ENCODE measurements at places on chromosomes 6 and 20.

DNA sequence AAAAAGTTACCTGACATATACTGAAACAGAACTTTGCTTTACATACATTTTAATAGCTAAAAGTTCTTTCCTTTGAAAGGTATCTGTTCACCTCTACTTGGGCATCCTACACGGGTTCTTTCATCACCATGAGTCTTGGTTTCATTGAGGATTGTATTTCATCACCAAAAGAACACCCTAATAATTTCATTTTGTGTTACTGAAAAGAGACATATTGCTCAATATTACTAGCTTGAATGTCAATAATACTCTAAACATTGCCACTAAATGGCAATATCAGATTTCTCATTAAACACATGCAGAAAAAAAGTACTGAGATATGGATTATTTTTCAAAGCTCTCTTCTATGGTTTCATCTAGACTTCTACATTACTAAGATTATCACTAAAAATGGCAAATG, 30.8 kb downstream of the MAN1A1 start:
- DNase-seq: no peak

- DNase-seq: no peak
Observed at GRCh38 chr20:32522776-32523612, 62.1 kb downstream of the NOL4L start.

GRCh38 chr20:19832875-19833274, 74.8 kb downstream of the RIN2 start:
- no peak for DNase-seq

GRCh38 chr6:8268606-8269005, 166.3 kb upstream of the EEF1E1 start:
- no peak for DNase-seq

DNA sequence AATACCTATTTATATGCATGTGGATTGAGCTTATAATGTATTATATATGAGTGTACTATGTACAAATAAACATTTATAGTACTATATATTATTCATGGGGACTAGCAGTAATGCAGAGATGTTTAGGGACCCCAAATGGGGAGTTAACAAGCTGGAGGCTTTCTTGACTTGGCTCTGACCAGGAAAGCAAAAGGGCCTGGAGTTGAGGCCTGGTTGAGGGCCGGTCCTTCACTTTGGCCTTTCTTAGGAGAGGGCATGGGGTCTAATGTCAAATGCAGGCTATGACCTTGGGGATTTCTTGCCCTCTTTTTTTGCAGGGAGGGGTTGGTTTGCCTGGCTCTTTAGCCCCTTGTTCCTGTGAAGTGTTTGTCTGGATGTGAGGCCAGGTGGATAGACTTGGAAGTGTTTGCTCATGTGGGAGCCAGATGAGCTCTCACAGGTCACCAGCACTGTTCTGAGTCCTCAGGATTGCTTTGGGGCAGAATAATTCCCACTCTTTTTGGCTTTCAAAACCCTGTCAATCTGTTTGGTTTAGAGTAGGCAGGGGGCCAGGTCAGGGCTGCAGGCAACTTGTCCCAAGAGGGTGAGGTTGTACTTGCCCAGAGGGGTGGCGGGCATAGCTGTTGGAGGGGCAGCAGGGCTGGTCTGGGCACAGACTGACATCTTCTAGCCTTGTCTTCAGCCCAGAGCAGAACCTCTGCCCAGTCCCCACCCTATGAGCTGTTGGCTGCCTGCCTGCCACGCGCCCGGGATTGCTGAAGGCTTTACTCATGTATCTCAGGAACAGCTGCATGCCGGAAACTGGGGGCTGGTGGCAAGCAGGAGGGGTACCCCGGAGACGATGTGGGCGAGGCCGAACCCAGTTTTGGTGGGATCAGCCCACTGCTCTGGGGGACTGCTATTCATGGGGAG, 14.6 kb downstream of the TJAP1 start:
- no peak for DNase-seq

GRCh38 chr6:106612671-106613416, 16.5 kb downstream of the RTN4IP1 start:
- no peak for DNase-seq

DNA sequence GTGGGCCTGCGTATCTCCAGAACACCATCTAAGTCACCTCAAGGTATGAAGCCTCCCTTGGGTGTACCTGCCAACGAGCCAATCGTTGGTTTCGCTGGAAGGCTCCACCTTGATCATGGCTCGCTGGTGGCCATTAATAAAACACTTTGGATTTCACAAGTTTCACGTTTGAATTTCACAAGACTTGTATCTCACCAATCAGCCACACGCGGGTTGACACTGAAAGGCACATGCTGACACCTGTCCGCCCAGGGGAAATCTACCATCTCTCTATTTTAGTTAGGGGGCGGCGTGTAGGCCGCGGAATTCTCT, 586 bp upstream of the HMGA1 start:
- DNase-seq: peak; percentile 41

- no peak for DNase-seq
Observed at GRCh38 chr6:156437121-156437879, 339.9 kb upstream of the ARID1B start.

DNA sequence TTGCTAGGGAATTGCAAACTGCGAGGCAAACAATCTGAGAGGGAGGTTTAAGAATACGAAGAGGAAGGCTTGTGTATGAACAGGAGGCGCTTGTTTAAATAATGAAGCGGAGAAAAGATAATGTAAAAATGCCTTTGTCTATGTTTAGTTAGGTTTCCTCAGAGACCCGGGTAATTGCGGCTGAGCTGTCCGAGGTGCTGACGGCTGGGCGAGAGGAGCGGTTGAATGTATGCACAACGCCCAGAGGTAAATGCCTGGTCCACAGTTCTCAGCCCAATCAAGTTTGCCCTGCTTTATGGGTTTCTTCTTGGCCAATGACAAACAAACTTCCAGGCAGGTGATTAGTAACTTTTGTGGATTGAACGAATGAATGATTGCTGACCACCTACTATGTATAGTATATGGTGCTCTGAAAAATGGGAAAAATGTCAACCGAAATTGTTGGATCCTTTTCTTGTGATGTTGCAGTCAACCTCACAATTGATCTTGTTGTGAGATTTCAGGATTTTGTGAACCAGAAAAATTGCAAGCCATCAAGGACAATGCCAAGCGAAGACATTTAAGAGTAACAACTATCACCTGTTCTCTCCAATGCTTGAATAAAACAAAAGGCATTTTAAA, 38.3 kb upstream of the SLC32A1 start:
- peak; percentile 41 for DNase-seq

GRCh38 chr6:39369987-39370386, 47.5 kb upstream of the KCNK16 start:
- DNase-seq: no peak

GRCh38 chr6:56378966-56379585, 131.7 kb upstream of the COL21A1 start:
- no peak for DNase-seq

- DNase-seq: no peak
Observed at GRCh38 chr20:58293453-58293852, 16.1 kb upstream of the RAB22A start.

DNA sequence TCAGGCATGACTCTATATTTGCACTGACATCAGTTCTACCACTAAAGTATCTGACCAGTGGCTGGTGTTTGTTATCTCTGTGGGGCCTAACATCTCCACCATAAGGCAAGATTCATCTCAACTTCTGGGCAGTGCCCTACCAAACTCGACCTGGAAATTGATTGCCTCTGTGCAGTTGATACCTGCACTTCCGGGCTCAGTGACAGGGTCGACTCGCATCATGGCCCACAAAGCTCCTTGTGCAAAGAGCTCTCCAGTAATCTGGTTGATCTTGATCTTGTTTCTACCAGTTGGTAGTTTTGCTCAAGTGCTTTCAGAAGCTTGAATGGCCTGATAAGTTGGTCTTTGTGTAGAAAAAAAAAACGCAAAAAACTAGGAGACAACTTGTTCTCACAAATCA, 501.1 kb upstream of the JAG1 start:
- DNase-seq: no peak

GRCh38 chr6:73028124-73028766, 197.1 kb downstream of the KHDC1L start:
- no peak for DNase-seq

DNA sequence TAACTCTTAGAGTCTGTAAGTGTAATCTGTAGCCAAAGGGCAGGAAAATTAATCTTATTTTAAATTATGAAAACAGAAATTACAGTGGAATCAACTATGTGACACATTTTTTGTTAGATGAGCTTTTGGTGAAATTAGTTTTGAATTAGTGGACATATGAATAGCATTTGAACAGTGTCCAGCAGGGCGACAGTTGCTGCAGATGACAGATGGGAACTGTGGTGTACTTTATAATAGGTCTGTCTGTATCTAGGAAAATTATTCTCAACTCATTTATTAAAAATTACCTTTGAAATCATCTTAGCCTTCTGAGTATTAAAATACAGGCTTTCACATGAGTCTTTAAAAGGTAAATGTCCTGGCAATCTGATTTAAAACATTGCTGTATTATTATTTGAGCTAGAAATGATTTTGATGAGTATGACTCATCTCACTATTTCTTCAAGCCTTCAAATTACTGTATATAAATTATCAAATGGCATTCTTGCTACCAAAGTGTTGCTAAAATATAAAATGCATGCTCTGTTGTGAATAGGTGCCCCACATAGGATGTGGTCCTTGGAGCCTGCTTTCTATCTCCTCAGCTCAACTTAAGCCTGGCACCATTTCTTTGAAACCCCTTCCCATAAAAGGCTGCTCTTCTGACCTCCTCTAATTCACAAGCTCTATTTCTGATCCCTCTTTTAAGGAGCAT, 150.4 kb downstream of the C6orf58 start:
- no peak for DNase-seq

GRCh38 chr6:72140795-72141194, 254.4 kb downstream of the RIMS1 start:
- DNase-seq: no peak

DNA sequence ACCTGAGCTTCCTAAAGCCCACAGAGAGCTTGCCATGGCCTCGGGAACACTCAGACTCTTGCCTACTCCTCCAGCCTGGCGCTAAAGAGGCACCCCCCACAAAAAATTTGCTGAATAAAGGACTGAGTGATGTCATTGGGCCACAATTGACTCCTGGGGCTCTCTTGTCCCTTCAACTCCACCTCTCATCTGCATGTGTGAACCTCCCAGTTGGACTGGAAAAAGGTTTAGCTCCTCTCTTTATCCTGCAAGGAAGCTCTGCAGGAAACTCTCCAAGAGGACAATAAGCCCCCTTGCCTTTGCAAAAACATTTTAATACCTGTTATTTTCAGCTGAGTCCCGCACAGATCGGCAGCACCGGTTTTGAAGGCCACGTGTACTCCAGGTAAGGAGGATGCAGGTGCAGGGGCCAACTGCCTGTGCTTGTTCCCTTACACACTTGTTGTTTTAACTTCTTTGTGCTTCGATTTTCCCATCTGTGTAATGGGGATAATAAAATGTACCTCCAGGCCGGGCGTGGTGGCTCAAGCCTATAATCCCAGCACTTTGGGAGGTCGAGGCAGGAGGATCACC, 107.3 kb downstream of the TFAP2C start:
- DNase-seq: no peak

DNA sequence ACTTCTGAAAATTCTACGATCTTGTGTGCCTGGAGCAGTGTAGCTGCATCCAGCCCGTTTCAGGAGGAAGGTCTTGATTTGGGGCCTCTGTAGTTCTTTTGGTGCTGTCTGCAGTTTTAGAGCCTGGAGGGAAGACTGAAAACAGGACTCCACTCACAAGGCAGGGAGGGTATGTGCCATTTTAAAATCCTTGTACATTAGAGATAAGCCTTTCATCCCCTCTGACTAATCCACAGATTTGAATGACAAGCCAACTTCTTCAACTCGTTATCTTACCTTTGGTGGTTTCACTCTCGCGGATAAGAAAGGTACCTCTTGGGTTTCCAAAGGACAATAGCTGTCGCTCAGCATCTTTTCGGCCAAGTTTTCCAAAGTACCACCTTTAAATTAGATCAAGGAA, 98.0 kb upstream of the TRAF3IP2 start:
- no peak for DNase-seq

GRCh38 chr6:13733178-13733887, 21.7 kb upstream of the RANBP9 start:
- no peak for DNase-seq

GRCh38 chr6:35476004-35476403, 7.8 kb downstream of the RPL10A start:
- no peak for DNase-seq

GRCh38 chr6:89482126-89482525, 49.2 kb downstream of the ANKRD6 start:
- DNase-seq: no peak
